Activated CD4-positive, alpha-beta T cell treated with anti-CD3 and anti-CD28 coated beads, Interleukin-2, amount 50 U/mL, for 4 hours (primary cell): ENCODE measurements at places on chromosomes 3 and 15.

DNA sequence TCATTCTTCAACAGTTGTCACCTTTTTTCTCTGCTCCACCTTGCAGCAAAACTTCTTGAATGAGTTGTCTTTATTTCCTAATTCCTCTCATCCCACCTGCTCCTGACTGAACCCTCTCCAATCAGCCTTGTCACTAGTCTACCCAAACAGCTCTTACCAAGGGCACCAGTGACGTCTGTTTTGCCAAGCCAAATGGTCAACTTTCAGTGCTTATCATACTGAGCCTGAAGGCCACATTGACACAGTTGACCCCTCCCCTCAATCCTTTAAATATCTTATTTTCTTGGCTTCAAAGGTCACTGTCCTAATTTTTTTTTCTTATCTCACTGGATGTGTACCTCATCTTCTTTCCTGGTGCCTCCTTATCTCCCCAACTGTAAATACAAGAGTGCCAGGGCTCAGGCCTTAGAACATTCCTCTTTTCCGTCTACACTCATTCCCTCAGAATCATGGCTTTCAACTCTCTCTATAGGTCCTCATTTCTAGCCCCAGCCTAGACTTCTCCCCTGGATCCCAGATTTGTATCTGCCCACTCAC is 43.2 kb downstream of the CMTM8 start:
- no peak for DNase-seq

DNA sequence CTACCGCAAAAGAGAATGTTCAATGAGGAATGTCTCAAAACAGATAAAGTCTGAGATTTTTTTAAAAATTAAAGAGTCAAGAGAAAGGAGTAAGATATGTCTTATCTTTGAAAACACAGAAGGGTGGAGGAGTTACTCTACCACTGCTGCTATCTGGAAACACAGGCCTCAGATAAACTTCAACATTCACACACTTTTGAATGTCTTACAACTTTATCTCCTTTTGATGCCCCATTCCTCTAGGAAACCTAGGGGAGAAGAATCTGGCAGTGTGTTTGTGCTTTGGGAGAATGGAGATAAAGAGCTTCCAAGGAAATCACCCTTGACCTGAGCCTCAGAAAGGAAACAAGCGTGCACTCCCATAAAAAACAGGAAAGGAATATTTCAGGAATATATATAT is 468.2 kb downstream of the PLOD2 start:
- DNase-seq: no peak

GRCh38 chr15:48679952-48680351 is 34.4 kb upstream of the FBN1 start:
- no peak for DNase-seq

DNA sequence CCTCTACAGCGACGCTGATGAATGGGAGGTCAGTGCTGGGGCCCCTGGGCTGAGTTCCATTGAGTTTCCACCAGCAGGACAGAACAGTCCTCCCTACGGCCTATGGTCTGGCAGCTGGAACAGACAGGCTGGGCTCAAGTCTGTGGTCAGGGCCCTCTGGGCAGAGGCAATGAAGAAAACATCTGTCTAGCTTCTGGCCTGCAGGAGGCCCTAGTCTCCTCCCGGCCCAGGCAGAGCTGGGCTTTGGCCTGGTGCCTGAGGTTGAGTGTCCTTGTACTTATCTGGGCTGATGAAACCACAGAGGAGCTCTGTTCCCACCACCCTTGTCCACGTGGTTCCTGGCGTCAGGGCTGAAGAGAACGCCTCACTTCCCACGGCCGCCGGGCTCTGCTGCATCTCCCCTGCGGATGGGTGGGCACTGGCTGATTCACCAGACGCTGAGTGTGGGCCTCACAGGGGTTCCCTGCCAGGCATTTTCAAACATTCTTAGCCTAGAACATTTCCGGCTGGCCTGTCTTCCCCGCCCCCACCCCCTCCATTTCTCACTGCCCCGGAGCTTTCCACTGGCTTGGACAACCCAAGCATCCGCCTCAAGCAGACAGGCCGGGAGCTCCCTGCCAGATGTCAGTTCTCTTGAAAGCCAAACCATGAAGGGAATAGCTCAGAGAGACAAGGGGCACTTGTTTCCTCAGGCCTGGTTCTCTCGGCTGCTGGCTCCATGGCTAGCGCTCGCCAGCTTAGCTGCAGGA is 20.3 kb downstream of the PPCDC start:
- DNase-seq: no peak

- DNase-seq: no peak
Observed at GRCh38 chr15:42401544-42402454, 42.5 kb downstream of the CAPN3 start.

DNA sequence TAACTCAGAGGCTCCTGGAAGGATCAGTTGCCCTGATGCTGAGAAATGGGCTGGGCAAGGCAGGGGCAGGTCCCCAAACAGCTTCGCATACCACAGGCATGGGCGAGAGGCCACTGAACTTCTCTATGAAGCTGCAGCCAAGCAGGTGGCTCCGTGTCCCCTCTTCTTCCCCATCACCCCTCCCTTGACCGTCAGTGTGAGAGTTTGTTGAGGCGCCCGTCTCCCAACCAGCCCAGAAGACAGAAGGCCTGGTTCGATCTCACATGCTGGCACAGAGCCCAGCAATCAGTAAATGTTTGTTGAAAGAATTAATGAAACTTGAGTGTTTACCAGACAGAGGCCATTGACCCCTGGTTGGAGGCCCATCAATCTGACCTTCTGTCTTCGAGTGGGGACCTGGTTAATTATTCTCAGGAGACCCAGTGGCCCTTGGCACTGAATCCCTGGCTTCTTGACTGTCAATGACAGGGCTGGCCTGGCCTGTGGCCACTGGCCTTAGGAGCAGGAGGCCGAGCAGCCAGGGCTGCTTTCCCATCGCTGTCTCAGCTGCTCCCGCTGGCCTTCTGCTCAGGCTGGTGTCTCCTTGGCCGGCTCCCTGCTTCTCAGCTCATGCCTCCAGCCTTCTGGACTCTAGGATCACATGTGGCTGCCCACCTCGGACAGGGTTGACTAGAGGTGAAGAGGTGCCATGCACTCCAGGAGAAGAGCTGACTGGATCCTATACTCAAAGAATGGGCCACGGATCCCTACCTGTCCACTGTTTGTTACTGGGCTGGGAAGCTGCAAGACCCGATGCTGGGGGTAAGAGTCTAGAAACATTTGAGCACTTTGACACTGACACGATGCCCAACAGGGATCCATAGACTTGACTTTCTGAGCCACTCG is 113.4 kb downstream of the ASB7 start:
- no peak for DNase-seq
